ENCODE measurements at places on chromosomes 7 and 10. TPM values are rescaled to one million over a fixed set of nuclear protein-coding genes. Genes with fewer than 3 reads are reported as not detected.

DNA sequence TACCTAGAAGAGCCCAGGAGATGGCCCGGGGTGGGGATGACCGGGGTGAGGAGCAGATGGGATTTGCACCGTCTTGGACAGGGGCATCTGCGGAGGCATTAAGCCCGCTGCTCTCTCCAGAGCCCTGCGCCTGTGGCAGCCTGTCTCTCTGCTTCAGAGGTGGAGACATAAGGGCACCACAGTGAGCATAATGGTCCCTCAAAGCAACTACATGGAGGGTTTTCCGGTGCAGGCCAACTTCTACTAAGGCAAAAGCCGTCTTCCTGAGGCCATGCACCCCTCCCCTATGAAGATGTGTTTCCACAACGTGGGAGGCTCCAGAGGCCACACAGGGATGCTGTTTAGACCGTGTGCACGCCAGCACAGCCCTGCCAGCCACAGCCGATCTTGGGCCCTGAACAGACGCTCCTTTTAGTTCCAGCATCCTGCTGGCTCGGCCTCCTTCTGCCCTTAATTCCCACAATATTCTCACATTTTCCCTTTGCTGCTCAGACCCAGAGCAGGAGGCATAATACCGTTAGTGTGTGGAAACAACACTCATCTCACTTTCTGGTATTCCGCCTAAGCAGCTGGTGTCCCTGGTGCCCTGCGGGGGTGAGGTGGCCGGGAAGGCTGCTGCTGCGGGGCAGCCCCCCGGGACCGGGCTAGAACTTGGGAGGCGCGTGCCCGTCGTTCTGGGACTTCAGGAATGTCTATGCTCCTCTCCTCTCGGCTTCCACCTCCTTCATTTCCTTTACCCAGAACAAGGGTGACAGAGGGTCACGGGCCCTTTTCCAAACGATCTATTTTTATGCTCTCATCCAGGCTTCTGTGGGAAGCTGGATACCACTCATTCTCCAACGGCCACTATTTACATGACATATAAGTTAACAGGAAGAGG is 266.9 kb downstream of the TNS3 start:
- no peak overlapping the region for H3K27ac ChIP-seq
- H3K27me3 ChIP-seq: no peaks in the 10 kb centered on the region
- no peak overlapping the region for H3K4me3 ChIP-seq
- peaks cover 7% of the 10 kb centered on the region for H3K4me1 ChIP-seq
- no peaks in the 10 kb centered on the region for H3K36me3 ChIP-seq
- no peak for DNase-seq

HDAC9 gene
- total RNA-seq: 94.8 TPM

IL6 gene
- not detected for total RNA-seq

DNA sequence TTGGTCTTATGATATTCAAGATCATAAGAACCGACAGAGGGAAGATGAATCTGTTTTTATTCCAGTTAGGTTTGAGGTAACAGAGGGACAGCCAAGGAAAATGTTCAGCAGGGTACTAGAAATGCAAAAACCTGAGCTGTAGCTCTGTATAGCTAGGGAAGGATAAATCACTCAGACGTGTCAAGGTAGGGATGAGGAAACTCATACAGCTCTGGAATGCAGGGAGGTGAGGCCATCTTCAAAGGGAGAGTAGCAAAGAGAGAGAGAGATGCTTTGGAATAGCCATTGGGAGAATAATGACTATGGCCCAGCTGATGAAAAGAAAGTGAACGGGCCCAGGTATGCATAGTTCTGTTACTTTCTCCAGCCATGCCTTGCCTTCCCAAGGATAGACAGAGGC is 77.8 kb downstream of the PAX2 start:
- no peak for DNase-seq
- peaks cover 5% of the 10 kb centered on the region for H3K36me3 ChIP-seq
- no peak overlapping the region for H3K27ac ChIP-seq

CADPS2 gene
- 0.22 TPM for total RNA-seq

- peaks cover 7% of the 10 kb centered on the region for H3K36me3 ChIP-seq
- H3K4me3 ChIP-seq: no peak overlapping the region
- DNase-seq: no peak
Measured at GRCh38 chr10:131931981-131932380, 31.2 kb downstream of the PPP2R2D start.

PTPRZ1 gene
- 11.4 TPM for total RNA-seq

DNA sequence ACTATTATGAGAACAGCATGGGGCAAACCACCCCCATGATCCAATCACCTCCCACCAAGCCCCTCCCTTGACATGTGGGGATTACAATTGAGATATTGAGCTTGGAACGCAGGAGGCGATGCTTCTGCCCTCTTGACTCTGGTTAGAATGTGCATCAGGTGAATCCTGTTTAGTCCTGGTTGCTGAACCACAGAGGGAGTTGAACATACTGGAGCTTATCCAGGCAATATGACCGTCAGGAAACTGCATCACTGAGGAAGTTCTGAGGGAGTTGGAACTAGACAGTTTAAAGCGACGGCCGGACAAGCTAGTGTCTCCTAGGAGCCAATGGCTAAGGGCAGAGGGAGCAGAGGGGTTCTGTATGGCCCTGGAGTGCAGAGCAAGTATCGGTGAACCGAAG is 31.8 kb upstream of the GARS1 start:
- no peaks in the 10 kb centered on the region for H3K36me3 ChIP-seq
- H3K4me1 ChIP-seq: peaks cover 7% of the 10 kb centered on the region
- no peak for DNase-seq
- H3K27ac ChIP-seq: no peak overlapping the region

DNA sequence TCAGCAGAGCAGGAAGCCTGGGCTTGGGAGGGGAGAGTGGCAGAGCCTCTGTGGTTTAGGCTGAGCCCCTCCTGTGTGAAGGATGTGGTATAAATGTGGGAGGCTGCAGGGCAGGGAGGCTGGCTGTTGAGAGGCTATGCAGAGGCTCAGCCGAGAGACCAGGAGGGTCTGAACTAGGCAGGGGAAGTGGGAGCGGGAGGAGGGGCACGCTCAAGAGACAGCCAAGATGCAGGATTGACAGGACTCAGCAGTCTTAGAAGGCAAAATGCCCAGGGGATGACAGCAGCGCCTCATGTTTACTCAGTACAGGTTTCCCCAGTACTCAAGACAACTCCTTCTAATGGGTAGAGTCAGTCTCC is 24.3 kb downstream of the BTBD16 start:
- H3K27me3 ChIP-seq: peaks cover 8% of the 10 kb centered on the region
- no peak for DNase-seq
- H3K36me3 ChIP-seq: peaks cover 6% of the 10 kb centered on the region
- peaks cover 11% of the 10 kb centered on the region for H3K4me1 ChIP-seq
- H3K4me3 ChIP-seq: no peak overlapping the region

DNA sequence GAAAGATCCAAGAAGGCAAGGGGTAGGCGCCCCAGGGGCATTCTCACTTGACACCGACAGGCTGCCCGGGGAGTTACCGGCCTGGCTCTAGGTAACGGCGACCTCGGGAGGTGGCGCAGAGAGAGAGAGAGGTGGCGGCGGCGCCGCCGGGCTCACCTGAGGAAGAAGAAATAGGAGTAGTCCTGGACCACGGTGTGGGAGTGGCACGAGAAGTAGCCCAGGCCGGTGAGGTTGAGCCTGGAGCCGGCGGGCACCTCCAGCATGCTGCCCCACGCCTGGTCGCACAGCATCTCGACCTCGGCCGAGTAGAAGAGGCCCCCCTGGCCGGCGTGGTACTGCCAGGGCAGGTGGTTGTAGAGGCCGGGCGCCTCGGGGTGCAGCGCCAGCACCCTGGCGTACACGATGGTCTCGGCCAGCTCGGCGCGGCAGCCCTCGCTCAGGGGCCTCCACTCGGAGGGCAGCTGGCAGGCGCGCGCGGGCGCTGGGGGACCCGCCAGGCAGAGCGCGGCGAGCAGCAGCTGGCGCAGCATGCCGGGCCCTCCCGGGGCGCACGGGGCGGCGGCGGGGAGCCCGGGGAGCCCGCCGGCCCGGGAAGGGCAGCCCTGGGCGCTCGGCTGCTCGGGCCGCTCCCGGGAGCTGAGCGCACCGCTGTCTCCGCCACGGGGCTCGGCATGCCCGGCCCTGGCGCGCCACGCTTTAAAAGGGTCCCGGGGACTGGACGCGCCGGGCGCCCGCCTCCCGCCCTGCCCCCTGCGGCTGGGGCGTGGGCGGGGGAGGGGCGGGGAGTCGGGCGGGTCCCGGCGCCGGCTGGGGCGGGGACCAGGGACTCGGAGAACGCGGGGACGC is at the start of gene CCDC3:
CCDC3 (minus strand) TSS at position 673 of the 846 bp plus-strand sequence; CDS start at position 530, 143 bp downstream.
- peaks cover 13% of the 10 kb centered on the region for H3K27me3 ChIP-seq
- H3K36me3 ChIP-seq: peaks cover 7% of the 10 kb centered on the region
- H3K27ac ChIP-seq: no peak within 1 kb of the TSS
- no peaks in the 10 kb centered on the region for H3K4me1 ChIP-seq
- DNase-seq: peak; percentile 55

GRCh38 chr7:150420242-150420641 is 30.2 kb upstream of the GIMAP8 start:
- H3K4me1 ChIP-seq: peaks cover 13% of the 10 kb centered on the region
- DNase-seq: no peak
- H3K27me3 ChIP-seq: no peaks in the 10 kb centered on the region
- H3K4me3 ChIP-seq: no peak overlapping the region

DNA sequence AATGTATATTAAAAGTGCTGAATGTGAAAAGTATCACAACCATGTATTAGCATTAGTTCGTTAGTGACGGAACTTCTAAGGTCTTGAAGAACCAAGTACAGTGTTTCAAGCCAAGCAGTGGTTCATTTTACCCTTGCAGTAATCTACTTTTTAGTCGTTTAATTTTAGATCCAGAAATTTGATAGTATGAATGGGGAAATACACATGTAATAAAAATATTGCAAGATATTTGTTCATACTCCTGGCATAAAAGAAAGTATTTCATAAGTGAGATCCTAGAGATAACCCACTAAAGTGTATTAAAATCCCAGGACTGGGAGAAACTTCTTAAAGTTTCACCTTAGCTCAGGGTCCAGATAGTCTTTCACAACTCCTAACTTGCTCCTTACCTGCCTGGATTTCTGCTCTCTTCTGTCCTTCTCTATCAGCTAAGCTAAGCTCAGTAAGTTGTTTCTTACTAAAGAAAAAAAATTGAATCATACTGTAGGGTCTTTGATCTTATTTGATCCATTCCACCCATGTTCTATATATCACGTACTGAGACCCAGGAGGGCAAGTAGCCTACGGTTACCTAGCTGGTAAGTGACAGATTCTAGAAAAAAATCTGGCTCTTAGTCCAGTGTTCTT is 1.5 kb downstream of the BCAP29 start:
- H3K36me3 ChIP-seq: no peaks in the 10 kb centered on the region
- no peaks in the 10 kb centered on the region for H3K4me1 ChIP-seq
- H3K4me3 ChIP-seq: no peak overlapping the region
- no peak overlapping the region for H3K27ac ChIP-seq
- DNase-seq: no peak
- H3K27me3 ChIP-seq: peaks cover 1% of the 10 kb centered on the region

TAS2R3 gene
- total RNA-seq: 1.6 TPM

- H3K27me3 ChIP-seq: no peaks in the 10 kb centered on the region
- DNase-seq: no peak
- H3K36me3 ChIP-seq: no peaks in the 10 kb centered on the region
- no peak overlapping the region for H3K27ac ChIP-seq
- no peaks in the 10 kb centered on the region for H3K4me1 ChIP-seq
- H3K4me3 ChIP-seq: no peak overlapping the region
Measured at GRCh38 chr7:110719741-110720140, 371.2 kb upstream of the LRRN3 start.

MSRB2 gene
- total RNA-seq: 31.3 TPM

HNRNPH3 gene
- 194 TPM for total RNA-seq

PRPS1L1 gene
- not detected for total RNA-seq

IGFBP1 gene
- total RNA-seq: not detected

DNA sequence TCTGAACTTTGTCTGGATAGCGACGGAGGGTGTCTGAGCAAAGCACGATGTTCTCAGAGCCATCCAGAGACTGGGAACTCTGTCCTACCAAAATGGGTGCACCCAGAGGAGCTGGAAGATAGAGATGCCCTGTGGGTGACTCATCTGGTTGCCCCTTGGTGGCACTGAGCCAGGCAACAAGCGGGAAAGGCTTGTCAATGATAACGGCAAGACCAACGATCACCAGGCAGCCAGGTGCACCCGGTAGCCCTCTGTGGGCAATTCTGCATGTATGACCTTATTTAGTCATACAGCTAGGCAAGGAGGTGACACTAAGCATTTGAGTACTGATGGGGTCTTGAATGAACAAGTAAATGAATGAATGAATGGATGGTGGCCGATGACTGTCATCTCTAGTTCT is 2.8 kb upstream of the ELN start:
- no peak overlapping the region for H3K27ac ChIP-seq
- DNase-seq: no peak
- H3K4me1 ChIP-seq: peaks cover 27% of the 10 kb centered on the region

GRCh38 chr10:57624066-57624465 is 643.6 kb downstream of the IPMK start:
- peaks cover 13% of the 10 kb centered on the region for H3K4me1 ChIP-seq
- no peak for DNase-seq
- H3K36me3 ChIP-seq: no peaks in the 10 kb centered on the region
- H3K4me3 ChIP-seq: no peak overlapping the region
- no peak overlapping the region for H3K27ac ChIP-seq

DNA sequence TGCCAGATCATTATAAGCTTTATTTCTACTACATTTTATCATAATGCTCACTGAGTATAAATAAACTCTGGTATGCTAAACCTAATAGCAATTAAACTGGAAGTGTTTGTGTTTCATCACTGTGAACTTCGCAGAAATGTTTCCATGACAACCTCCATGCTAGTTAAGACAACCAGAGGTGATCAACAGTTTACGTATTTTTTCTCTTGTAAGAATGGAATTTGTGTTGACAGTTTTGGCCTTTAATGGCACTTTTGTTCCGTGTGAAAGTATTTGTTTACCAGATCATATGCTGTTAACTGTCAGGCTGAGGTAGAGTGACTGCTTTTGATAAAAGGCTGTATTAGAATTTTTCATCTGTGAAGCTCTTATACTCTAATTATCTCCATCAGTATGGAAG is 212.1 kb upstream of the PPP1R3A start:
- H3K36me3 ChIP-seq: peaks cover 4% of the 10 kb centered on the region
- no peak overlapping the region for H3K27ac ChIP-seq
- no peaks in the 10 kb centered on the region for H3K27me3 ChIP-seq
- no peaks in the 10 kb centered on the region for H3K4me1 ChIP-seq

TMEM196 gene
- total RNA-seq: 3.6 TPM

DNA sequence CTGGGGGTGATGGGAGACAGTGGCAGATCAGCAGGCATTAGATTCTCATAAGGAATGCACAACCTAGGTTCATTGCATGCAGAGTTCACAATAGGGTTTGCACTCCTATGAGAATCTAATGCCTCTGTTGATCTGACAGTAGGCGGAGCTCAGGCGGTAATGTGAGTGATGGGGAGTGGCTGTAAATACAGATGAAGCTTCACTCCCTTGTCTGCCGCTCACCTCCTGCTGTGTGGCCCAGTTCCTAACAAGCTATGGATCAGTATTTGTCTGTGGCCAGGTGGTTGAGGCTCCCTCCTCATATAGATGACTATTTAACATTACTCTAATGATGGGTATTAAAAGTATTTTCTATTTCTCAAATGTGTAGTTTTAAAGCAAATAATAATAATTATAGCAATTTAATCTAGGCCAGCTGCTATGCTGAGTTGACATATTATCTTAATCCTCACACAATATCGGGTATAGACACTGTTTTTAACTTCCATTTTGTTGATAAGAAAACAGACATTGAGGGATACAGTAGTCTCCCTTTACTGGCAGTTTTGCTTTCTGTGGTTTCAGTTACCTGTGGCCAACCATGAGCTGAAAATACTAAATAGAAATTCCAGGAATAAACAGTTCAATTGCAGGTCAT is 39.9 kb downstream of the KIF20B start:
- H3K27ac ChIP-seq: no peak overlapping the region
- H3K4me1 ChIP-seq: peaks cover 2% of the 10 kb centered on the region
- H3K27me3 ChIP-seq: no peaks in the 10 kb centered on the region
- no peaks in the 10 kb centered on the region for H3K36me3 ChIP-seq

SPDYE6 gene
- not detected for total RNA-seq

Measured in glutamatergic neuron (in vitro differentiated cells).